ENCODE measurements at places on chromosomes 16 and 17.
A peak's percentile ranks its signal among the peaks of the same experiment; 100 is the strongest.

GRCh38 chr16:84098939-84099338 is 17.8 kb downstream of the MBTPS1 start:
- DNase-seq, result no peak

DNA sequence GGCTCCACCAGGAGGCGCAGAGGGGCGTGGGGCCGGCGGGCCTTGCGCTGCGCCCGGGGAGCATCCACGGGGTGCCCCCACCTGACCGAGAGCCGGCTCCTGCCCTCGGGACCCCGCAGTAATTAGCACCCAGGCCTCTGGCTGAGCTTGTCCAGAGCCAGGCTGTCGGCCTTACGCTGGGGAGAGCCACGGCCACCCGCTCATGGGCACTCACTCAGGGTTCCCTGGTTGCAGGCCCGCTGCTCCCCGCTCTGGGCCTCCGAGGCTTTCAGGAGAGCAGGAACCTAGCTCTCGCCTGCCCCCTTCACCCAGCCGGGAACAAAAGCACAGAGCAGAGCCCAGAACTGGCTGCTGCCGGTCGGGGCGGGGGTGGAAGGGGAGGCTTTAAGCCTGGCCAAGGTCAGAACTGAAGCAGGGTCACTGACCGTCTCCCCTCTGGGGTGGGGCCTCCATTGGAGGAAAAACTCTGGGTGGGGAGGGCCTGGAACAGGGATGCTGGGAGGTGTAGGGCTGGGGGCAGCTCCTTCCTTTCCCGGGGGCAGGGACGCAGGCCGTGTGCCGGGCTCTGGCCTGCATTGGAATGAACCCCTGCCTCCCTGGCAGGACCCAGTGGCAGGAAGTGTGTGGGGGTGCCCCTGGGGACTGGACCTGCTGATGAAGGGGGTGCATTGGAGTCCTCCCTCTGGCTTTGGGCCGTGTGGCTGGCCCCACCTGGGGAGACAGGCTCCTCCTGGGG is 12.3 kb downstream of the GLIS2 start:
- peak; percentile 81 for DNase-seq

DNA sequence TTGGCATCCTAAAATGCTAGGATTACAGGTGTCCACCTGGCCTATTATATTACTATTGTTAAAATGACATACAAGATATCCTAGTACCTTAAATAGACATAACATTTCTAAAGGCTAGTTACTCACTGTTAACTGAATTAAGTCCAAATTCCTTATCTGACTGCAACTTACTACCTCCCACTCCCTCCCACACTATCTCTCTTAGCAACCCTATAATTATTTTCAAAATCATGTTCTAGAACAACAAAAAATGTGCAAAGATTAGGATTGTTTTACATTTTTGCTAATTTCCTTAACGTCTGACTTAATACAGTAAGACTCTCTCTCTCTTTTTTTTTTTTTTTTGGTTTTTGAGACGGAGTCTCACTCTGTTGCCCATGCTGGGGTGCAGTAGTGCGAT is 2.2 kb upstream of the ATF7IP2 start:
- DNase-seq, result no peak

GRCh38 chr16:67541391-67542263 is 13.0 kb downstream of the RIPOR1 start:
- no peak for DNase-seq

- no peak for DNase-seq
These were observed 1.0 kb upstream of the IGF2BP1 start for GRCh38 chr17:48995974-48996721.

DNA sequence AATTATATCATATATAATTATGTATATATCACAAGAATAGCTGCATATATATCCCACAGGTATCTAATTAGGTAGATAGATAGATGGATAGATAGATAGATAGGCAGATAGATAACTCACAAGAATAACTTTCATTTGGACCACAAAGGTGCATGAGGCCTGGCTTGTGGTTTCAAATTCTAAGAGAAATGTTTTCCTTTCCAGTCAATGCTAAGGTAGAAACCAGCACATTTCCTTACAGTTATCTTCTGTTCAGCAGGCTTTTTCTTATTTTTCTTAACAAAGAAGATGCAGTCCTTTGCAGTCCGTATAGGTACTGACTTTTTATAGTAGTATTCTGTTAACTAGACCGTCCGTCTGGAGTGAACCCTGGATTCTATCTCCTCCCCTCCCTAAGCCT is 152.9 kb upstream of the ANKFN1 start:
- no peak for DNase-seq

DNA sequence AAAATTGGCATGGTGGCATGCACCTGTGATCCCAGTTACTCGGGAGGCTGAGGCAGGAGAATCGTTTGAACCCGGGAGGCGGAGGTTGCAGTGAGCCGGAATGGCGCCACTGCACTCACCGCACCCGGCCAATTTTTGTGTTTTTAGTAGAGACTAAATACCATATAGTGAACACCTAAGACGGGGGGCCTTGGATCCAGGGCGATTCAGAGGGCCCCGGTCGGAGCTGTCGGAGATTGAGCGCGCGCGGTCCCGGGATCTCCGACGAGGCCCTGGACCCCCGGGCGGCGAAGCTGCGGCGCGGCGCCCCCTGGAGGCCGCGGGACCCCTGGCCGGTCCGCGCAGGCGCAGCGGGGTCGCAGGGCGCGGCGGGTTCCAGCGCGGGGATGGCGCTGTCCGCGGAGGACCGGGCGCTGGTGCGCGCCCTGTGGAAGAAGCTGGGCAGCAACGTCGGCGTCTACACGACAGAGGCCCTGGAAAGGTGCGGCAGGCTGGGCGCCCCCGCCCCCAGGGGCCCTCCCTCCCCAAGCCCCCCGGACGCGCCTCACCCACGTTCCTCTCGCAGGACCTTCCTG is at the start of gene HBQ1:
TSS of gene HBQ1 (plus strand) at position 359 of the 575 bp plus-strand sequence. CDS start at position 387, 28 bp downstream.
- DNase-seq, result no peak

GRCh38 chr17:81482673-81483072 is 29.9 kb downstream of the ACTG1 start:
- no peak for DNase-seq

DNA sequence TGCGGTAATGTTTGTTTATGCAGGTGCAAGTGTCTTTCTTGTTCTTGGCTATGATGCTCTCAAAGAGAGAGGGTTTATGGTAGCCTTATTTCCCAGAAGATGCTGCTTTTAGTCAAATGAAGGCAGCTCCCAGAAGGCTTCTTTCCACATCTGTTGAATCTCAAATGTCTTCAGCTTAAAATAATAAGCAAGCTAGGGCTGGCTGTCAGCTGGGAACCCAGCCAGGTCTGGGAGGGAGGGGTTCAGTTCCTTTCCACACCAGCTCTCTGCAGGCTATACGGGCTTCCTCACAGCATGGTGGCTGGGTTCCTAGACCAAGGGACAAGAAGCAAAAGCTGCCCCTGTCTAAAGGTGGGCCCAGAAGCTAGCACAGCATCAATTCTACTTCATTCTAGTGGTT is 47.4 kb upstream of the ATF7IP2 start:
- no peak for DNase-seq

- no peak for DNase-seq
These were observed 84.9 kb downstream of the MGAT5B start for GRCh38 chr17:76953066-76953465.

- no peak for DNase-seq
These were observed 45.4 kb downstream of the CHD9 start for GRCh38 chr16:53100131-53100748.

DNA sequence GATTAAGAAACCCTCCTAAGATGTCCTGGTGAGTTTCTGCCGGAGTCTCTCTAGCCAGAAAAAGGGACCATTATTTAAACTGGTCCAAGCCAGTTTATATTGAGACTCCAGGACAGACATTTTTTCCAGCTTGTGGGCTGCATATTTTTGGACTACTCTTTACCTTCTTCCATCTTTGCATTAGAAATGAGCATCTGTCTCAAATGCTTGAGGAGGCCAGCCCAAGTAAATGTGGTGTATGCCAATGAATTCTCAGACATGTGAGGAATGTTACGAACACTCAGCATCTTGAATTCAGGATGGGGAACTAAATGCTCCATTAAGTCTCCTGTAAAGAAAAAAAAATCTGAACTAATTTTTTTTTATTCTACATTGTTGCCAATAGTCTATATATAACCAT is 18.4 kb downstream of the TUBD1 start:
- DNase-seq, result no peak

DNA sequence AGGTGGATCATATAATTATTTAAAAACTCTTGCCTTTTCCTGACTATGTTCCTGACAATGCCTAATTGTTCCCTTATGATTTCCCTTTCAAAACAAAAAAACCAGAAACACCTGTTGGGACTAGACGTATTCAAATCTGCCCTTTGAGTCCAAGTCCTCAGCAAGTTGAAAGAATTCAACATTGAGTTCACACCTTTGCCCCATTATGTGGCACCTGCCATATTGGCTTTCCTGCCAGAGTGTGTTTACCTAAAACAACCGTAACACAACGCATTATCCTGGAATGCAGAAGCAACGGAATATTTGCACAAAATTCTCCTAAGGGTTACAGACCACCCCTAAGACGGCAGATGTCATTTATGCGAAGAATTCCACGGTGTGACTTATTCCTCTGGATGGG is 105.9 kb downstream of the ZFHX3 start:
- DNase-seq, result no peak

- DNase-seq, result no peak
These were observed 82.9 kb upstream of the CBX4 start for GRCh38 chr17:79922116-79922601.

DNA sequence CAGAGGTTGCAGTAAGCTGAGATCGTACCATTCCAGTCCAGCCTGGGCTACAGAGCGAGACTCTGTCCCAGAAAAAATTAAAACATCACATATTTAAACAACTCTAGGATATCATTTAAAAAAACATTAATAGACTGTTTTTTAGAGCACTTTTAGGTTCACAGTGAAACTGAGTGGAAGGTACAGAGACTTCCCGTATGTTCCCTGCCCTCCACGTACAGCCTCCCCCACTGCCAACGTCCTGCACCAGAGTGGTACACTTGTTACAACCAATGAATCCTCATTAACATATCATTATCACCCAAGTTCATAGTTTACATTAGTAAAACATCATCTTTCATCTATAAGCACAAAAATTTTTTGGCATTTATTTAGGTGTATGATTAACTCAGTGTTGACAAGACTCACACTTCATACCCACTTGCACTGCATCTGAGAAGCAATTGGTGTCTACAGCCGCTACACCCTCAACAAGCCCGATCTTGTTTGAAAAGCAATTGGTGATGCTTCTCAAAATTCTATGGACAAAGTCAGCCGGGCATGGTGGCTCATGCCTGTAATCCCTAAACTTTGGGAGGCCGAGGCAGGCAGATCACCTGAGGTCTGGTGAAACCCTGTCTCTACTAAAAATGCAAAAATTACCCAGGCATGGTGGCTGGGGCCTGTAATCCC is 39.9 kb upstream of the STH start:
- DNase-seq, result no peak
